Iris pigment epithelial cell (primary cell): ENCODE measurements at places on chromosomes 6 and 20.

DNA sequence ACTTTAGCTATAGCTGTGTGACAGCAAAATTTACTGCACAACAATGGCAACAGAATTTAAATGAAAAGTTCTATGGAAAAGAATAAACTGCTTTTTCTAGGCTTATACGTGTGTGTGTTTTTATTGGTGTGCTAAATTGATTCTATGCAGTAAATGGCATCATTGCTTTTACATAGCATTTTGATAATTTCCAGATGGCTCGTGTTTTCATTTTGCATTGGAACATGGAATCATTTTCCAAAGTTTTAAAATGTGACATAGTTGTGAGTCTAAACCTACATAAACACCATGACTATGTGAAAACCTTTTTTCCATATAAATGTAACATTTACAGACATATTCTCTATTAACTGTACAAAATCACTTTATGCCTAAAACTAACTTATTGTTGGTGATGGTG is 127.8 kb downstream of the SIM1 start:
- no peak for DNase-seq

DNA sequence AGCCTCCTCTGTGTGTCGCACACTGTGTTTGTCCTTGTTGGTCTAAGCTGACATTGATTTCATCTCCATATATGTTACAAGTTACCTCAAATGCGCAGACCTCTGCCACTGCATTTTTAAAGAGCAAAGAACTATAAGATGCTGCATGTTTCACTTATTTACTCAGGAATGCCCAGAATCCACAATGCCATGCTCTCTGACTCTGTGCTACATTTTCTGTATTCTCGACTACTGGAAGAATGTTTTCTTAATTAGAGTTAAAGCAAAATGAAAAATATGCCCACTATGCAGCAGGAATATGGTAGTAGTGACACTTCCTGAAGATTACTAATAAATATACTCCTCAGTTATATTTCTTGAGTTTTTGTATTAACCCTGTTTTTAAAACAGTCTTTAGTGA is 296.4 kb downstream of the HACE1 start:
- DNase-seq = no peak

DNA sequence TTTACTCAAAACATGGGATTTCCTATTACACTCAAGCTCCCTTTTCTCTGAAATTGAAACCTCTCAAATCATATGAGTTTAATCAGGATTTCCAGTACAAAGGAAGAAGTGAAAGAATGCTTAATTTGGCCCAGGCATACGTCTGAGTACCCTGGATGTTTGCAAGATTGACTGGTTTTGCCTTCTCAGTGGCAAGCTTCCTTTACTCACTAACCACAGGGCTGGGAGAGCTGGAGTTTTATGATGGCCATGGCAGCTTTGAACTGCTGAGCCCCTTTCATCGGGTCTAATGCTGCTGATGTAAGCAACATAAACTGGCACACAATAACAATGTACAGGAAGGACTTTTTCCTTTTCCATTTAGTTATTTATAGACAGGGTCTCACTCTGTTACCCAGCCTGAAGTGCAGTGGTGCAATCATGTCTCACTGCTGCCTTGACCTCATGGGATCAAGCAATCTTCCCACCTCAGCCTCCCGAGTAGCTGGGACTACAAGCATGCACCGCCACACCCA is 194.8 kb downstream of the SLC35F1 start:
- no peak for DNase-seq

DNA sequence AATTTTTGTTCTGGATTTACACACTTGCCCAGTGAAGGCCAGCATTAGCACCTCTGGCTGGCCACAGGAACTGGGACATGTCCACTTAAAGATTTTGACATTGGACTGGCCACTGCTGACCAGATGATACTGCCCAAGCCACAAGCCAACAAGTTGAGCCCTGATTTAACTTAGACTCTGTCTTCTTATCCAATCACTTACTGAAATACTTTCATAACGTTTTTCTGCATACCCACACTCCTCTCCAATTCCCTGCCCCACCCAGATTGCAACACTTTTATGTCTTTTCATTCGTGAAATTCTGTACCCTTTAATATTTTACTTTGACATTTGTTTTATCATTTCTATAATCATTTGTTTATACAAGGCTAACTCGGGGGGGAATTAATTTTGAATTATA is 170.3 kb upstream of the TAB2 start:
- DNase-seq = no peak

DNA sequence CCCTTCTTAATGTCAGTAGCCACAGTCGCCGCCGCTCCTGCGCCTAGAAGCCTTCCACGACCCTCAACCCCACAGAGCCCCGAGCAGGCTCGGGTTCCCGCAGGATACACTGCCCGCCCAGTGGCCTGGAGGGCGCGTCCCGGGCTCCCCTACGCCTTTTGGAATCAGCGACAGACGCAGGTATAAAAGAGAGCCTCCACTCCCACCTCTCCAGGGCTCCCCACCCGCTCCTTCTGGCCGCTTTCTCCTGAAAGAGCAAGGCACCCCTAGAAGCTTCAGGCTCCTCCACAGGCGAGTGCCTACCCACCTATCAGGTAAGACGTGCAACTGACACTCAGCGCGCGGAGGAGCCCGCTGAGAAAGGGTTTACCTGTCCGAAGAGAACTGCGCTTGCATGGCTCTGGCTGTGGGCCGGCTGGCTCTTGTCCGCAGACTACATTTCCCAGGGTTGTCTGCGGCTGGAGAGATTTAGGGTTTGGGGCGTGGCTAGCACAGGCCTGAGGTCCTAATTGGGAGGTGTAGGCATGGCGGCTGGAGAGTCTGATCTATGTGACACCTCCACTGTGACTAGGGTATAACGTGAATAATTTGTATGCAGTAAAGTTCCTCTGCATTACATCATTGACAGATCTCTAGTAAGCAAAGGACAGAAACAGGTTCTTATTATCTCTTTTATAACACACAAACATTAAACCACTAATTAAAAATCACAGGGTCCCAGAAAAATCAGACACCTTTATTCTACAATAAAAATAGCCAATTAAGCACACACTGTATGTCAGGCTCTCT is 13.5 kb upstream of the ZNF391 start:
- peak; percentile 70 for DNase-seq

GRCh38 chr20:14677455-14677854 is 340.0 kb upstream of the FLRT3 start:
- no peak for DNase-seq

DNA sequence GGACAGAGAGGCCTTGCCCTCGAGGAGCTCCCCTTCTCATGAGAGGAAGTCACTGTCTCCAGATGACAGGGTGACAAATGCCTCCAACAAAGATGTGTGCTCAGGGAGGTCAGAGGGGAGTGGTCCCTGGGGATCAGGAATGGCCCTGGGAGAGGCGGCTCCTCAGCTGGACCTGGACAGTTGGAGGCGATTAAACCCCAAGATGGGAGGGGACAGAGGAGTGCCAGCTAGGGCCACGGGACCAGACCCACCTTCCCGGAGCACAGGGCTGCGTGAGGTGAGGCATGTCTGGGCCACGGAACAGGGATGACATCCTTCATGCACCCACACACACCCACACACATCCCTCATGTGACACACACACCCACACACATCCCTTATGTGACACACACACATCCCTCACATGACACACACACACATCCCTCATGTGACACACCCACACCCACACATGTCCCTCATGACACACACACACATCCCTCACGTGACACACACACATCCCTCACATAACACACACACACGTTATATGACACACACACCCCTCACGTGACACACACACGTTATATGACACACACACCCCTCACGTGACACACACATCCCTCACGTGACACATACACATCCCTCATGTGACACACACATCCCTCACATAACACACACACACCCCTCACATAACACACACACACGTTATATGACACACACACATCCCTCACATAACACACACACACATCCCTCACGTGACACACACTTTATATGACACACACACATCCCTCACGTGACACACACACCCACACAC is 57.4 kb upstream of the SLCO4A1 start:
- DNase-seq = no peak

GRCh38 chr6:39816747-39817146 is 24.6 kb downstream of the DAAM2 start:
- DNase-seq = no peak
